ENCODE measurements at places on chromosomes 2 and 18.

DNA sequence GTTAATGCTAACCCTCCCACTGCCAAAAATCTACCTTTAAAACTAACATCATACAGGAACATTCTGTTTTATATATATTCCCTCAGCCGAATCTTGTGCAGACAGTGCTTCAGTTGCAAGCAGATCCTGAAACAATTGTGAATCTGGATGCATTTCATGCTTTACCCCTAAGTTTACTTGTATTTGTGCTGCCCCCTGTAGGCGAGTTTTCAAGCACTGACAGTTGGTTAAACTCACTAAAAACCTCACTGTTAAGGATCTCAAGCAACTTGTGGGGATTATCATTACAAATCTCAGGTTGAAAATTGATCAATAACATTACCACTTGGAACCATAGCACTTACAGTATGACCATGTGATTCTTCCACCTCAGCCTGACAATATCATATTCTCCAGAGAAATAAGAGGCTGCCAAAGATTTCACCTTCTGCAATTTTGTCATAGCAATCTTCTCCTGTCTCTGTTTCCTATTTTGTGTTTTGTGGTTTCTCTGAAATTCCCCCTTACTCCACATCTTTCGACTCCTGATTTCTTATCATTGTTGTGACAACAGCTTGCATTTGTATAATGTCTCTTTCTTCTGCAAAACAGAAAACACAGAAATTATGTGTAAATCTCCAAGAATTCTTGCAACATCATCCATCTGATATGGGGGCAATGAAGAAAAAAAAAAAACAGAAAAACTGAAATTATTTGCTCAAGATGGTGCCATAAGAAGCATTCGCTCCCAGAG, 354.6 kb upstream of the SETBP1 start:
- DNase-seq: no peak

DNA sequence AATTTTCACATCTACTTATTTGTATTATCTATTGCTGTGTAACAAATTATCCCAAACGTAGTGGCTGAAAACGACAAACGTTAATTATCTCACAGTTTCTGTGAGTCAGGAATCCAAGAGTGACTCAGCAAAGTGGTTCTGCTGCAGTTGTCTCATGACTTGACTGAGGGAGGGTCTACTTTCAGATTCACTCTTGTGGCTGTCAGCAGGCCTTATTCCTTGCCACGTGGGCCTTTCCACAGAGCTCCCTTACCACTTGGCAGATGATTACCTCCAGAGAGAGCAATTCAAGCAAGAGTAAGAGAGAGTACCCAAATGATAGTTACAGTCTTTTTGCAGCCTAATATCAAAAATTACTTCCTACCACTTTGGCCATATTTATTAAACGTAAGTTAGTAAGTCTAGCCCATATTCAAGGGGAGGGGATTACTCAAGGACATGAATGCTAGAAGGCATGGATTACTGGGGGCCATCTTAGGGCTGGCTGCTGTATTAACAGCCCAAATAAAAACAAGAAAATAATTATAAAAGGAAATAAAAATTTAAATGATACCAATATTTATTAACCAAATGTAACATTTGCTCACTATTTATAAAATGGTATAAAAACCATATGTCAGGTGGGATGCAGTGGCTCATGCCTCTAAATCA, 48.7 kb upstream of the NBEAL1 start:
- DNase-seq: no peak

DNA sequence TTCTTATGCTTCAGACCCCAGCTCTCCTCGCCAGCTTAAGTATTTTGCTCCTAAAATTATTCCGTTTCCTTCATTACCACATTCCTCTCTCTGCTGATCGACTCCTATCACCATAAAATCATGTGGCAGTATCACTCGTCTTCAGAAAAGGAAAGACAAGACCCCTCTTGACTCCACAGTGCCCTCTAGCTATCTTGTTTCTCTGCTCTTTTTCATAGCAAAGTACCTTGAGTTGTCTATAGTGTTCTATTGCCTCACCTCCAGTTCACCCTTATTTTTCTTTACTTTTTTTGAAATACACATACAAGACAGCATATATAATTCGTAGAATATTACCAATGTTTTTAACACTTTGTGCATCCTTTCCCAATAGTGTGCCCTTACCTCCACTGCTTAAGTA, 273.2 kb upstream of the SIX3 start:
- no peak for DNase-seq

DNA sequence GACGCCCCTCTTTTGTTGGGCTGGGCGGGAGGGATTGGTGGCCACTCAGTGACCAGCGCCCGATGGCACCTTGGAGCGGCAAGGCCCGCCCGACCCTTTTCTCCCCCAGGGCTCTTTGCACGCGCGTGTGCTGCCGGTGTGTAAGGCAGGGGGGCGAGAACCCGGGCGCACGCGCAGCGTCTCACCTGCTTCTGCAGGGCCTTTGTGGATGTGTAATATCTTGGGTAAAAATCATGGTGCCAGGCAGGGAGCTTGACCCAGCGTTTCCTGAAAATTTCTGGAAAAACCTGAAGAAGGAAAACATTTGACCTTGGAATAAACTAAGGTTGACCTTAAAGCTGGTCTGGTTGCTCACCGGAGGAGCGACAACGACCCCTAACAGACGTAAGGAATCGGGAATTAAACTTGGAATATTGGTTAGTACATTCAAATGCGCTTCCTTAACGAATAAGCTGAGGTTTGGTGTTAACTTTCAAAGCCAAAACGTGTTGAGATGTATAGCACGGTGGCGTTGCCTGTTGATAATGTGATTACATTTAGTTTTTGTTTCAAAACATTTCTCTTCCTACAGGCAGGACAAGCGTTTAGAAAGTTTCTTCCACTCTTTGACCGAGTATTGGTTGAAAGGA, 438 bp downstream of the HSPE1 start:
- no peak for DNase-seq

DNA sequence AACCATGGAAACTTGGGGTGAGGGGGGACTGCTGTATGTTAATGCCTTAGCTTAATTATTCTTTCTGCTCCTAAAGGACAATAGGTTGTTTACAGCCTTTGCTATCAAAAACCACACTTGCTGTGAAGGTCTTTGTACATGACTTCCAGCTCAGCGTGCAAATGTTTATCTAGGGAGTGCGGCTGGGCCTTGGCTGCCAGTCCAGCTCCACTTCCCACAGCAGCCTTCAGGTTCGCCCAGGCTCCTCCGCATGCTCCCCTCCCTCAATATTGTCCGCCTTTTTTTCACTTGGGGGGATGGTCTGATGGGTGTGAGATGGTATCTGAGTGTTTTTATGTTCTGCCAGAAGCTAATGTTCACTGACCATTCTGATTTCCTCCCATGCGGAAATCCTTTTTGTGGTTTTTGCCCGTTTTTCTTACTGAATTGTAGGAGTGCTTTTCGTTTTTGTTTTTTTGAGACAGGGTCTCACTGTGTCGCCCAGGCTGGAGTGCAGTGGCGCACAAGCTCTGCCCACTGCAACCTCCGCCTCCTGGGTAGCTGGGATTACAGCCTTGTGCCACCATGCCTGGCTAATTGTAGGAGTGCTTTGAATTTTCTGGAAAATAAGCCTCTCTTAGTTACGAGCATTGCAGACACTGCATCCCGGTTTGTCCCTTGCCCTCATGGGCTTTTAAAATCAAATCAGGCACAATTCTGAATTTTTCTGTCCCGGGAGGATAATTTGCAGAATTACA, 28.8 kb downstream of the SH3BP4 start:
- no peak for DNase-seq

- no peak for DNase-seq
Measured at GRCh38 chr2:75077909-75078308, 119.5 kb downstream of the POLE4 start.

GRCh38 chr2:239288951-239289511, 111.8 kb downstream of the HDAC4 start:
- DNase-seq: no peak

DNA sequence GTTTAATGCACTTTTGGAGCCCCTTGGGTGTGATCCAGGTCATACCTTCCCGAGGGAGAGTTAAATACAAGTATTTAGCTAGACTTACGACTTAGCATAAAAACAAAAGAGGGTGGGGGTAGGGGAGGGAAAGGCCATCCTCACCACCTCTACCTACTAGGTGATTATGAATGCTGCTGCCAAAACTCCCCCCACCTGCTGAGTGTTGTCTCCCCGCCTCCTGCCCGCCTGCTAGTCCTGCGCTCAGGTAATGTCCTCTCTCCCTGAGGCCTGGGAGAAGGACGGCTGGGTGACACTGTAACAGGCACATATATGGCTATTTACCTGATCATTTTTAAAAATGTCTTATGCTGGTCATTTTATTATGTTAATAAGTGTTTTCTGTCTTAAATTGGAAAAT, 3.0 kb upstream of the NCKAP5 start:
- DNase-seq: no peak

DNA sequence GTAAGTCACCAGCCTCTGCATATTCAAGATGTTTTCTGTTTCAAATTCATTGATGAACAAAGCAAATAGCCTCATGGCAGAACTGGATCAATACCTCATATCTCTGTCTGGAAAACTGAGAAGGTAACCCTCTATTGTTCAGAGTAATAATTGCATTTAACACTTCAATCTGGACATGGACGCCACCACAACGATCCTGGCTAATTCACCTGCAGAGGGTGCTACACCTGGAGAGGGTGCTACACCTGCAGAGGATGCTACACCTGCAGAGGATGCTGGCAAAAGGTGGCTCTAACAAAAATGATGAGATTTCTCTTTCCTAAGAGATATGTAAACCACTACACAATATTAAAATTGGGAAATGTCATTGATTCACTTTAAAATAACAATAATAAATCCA, 183.1 kb upstream of the HNRNPA3 start:
- no peak for DNase-seq

GRCh38 chr2:169849710-169850109, 22.5 kb downstream of the UBR3 start:
- no peak for DNase-seq

DNA sequence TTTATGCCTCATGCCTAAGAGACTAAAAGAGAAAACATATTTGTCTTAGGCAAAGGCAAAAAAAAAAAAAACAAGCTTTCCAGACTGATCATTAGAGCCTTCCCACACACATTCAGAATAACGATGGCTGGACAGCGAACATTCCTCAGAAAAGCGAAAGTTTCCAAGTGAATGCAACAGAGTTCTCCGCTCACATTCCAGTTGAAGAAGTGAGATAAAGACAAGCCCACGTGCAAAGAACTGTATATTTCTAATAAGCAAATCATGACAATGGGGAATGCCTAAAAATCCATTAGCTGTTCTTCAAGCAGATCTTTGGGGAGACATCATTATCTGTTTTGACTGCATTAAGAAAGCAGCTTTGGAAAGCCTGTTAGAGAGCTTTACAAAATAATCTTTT, 347.9 kb downstream of the METTL4 start:
- no peak for DNase-seq

- DNase-seq: no peak
Measured at GRCh38 chr2:172329774-172330671, 97.4 kb upstream of the ITGA6 start.

DNA sequence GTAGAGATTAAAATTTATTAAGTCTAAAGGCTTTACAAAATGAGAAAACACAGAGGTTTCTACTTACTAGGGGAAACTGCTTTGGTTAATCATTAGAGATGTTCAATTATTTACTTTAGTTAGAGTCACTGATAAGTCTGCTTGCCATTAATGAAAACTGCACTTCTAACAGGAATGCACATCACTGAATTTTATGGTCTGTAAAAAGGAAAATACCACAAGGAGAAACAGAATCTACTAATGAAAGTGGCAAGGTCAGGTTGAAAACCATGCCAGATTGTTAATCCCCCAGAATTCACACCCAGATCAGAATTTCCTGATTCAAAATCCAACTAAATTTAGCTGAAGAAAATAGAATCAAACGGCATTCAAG, 90.5 kb upstream of the GRB14 start:
- DNase-seq: no peak

- DNase-seq: no peak
Measured at GRCh38 chr2:158403237-158403636, 53.3 kb downstream of the CCDC148 start.

- no peak for DNase-seq
Measured at GRCh38 chr2:38146275-38146906, 70.4 kb upstream of the CYP1B1 start.

GRCh38 chr2:45806563-45807358, 155.3 kb downstream of the PRKCE start:
- no peak for DNase-seq

DNA sequence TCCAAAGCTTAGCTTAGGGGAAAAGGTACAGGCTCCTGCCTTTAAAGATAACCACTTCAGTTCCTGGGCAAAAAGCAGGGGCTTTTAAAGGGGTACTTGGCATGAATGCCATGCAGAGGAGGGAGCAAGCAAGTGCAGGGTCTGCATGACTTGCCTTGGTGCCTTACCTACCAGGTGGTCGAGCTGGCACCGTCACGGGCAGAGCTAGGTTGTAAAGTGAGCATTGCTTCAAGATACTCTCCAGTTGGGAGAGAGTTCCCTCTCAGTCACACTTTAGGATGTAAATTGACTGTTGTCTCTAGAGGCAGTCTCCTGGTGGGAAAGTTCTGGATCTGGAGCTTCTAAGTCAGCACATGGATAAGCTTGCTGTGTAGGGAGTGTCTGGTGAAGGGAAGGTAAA, 58.6 kb upstream of the MCFD2 start:
- no peak for DNase-seq

DNA sequence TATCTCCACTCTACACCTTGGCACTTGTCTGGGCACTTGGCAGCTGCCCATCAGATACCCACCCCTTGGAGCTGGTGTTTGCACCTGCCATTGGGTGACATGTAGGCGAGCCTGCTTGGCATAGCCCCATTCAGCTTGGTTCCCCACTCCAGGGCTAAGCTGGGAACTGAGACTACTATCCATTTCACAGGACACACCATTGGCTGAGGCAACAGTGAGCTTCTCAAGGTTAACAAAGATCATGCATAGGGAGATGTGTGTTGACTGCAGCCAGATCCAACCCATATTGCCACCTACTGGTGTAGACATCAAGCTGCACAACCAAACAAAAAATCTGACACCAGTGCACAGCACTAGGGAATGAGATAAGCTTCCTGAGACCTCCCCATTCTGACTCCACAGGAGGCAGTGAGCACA, 1389.8 kb upstream of the TMEFF2 start:
- no peak for DNase-seq

DNA sequence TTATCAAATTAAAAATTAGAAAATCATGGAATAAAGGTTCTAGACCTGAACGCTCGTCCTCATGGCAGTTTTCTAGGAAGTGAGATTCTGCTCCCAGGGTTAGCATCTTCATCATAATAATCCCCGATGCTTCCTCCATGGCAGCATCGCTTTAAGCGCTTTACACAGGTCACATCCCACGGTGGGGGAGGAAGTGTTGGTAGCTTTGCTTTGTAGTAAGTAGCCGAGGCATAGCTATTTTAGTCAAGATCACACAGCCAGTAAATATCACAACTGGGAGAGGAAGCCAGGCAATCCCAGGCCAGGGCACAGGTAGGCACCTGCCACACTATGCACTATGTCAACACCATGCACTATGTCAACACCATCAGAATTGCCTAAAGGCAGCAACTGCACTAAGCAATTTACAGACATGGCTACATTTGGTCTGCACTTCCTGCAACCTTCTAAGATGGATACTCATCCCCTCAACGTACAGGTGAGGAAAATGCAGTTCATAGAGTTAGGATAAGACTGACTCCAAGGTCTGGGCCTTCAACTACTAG, 205.5 kb downstream of the FBXO15 start:
- DNase-seq: no peak

GRCh38 chr2:239581352-239581901, 180.6 kb upstream of the HDAC4 start:
- DNase-seq: no peak
